ENCODE measurements at places on chromosomes 3 and 15. TPM values are rescaled to one million over a fixed set of nuclear protein-coding genes. Genes with fewer than 3 reads are reported as not detected.

GRCh38 chr3:68924897-68925296, 7.5 kb downstream of the TAFA4 start:
- DNase-seq: no peak

DNA sequence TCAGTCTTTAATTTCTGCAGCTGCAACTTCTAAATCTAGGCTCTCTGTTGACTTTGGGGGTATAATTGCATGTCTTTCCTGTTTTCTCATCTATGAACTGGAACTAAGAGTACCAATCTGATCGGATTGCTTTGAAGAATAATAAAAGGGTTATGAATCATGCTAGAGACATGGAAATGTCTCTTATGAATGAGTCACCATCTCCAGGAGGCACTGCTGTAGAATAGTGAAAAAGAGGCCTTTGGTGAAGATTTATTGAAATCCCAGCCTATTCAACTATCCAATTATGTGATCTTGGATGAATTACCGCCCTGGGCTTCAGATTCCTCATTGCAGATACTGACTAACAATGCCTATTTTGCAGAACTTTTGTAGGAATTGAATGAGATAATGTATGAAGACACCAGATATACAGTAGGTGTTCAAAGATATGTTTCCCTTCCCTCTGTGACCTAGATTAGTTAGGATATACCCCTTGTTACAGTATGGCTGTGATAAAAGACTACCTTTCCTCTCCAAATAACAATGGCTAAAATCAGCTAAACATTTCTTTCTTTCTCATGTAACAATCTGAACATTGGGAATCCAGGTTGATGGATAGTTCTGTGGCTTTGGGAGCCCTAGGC, 11.5 kb upstream of the CMTM8 start:
- DNase-seq: peak; percentile 63

GRCh38 chr3:190249414-190249813, 72.8 kb downstream of the CLDN1 start:
- no peak for DNase-seq

DNA sequence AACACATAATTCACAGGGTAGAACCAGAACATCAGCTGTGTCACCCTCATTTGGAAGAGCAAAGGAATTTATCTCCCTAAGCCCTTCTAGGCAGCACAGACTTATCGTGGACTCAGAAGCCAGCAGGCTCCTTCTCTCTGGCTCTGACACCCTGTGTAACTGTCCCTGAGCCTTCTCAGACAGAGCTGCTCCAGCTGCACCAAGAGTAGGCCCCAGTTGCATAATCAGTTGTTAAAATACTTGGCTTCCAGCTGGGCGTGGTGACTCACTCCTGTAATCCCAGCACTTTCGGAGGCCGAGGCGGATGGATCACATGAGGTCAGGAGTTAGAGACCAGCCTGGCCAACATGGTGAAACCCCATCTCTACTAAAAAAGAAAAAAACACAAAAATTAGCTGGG, 49.4 kb upstream of the ACVR2B start:
- DNase-seq: peak; percentile 21

DNA sequence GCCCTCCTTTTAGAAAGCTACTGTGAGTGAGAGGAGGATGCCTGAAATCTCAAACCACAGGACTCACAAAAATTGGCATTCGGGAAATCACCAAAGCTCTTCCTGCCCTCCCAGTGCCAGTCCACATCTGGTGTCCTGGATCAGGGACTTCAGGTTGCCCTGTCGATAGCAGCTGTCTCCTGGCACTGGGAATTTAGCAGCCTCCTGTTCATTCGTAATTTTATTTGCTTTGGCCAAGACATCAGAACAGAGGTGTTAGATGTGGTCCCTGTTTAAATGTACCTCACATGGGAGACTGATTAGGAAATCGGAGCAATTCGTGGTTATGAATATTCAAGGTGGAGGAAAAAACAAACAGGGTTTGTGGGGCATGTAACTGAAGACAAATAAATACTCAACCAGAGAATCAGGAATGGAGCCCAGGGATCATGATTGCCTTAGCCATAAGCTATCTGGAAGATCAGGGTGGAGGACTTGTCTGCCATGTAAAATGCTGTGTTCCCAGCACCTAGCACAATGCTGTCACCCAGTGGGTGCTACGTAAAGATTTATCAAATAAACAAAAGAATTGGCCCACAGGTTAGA, 265.2 kb upstream of the PROK2 start:
- no peak for DNase-seq

DNA sequence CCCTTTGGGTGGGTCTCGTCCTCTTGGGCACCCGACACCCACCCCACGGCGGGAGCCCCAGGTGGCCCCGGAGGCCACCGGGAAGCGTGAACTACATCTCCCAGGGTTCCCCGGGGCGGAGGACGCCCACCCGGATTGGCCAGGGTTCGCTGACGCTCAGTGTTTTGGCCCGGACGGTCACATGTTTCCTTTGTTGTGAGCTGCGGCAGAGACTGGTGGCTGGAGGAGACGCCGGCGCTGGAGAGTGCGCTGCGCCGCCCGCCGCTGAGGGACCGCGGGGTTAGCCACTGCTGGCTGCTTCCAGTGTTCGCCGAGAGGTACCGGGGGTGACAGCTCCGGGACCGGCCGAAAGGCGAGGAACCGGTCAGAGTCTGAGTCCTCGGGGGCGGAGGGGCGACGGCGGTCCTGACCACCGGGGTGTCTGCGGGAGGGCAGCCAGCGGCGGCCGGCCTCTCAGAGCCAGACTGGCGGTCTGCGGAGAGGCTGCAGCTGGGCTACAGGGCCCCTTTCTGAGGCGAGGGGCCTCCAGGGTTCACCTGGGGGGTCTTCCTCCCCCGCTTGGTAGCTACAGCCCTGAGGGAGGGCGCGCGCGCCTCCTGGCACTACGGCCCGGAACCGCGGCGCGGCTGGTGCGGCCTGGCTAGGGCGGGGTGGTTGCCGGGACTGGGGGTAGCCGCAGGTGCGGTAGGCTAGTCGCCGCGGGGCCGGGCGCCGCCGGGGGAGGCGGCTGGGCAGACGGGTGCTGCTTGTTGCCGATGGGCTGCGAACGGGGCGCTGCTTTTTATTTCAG, at the start of gene KLHL24:
Gene KLHL24 (plus strand): TSS at position 193 of the 790 bp plus-strand sequence. CDS start 14,734 bp downstream, outside the sequence.
- peak; percentile 85 for DNase-seq

Gene C2CD4B
- polyA plus RNA-seq: not detected

Gene CCR4
- not detected for polyA plus RNA-seq

- no peak for DNase-seq
These were observed 16.6 kb upstream of the KY start for GRCh38 chr3:134667406-134667805.

DNA sequence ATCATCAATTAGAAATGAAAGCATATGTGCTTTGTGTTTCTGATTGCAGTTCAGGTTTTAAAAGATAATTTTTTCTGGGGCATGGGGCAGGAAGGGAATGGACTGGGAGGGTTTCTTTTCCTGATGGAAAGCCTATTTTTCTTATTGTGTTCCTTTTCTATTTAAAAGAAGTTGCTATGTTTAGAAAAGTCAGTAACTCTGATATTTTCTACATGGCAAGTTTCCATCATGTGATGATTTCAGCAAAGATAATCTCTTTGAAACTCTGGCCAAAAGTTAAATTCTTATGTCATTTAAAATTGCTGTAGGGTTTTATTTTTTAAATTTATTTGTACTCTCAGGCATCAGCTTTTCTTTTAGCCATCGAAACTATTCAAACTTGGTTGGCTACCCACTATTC, 601.2 kb downstream of the FOXP1 start:
- no peak for DNase-seq

DNA sequence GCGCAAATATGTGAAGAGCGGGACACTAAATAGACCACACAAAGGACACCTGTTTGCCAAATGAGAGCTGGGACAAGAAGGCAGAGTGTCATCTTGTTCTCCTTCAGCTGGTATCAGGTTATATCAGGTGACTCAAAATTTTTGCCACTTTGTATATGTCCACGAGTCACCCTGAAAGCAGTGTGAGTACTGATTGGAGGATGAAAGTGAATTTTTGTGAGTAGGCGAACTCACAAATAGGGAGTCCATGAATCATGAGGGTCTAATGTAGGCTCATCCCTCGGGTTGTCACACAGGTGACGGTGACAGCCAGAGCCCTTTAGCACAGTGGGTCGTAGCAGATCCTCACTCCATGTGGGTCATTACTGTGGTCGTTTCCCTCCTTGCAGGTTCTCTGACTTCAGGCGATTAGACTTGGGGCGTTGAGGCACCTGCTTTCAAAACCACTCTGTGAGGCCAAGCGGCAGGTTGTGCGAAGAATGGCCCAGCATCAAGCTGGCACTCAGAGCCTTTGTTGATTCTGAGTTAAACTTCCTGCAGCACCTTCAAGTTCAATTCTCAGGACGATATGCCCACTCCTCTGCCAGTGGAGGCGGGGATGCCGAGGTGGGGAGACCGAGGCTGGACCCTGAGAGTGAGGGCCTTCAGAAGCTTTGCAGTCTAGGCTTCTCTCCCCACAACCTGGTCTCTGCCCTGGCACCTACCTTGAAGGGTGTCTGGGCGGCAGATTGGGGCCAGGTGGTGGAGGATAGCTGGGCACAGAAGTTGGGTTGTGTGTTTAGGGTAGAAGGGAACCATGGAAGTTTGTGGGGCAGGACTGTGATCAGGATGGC, 173.8 kb downstream of the SMAD6 start:
- no peak for DNase-seq

DNA sequence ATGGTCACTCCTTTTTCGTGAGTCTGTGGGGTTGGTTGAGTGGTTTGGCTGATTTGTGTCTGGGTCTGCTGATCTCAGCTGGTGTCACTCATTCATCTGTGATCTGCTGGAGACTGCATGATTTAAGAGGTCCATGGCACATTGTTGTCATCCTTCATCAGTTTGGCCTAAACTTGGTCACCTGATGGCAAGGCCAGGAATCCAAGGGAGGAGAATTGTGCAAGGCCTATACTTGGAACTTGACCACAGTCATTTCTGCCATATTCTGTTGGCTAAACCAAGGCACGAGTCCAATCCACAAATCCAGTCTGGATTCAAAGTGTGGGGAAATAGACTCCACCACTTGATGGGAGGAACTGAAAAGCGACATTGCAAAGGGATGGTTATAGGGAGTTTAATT, 67.6 kb downstream of the CMTM8 start:
- no peak for DNase-seq

DNA sequence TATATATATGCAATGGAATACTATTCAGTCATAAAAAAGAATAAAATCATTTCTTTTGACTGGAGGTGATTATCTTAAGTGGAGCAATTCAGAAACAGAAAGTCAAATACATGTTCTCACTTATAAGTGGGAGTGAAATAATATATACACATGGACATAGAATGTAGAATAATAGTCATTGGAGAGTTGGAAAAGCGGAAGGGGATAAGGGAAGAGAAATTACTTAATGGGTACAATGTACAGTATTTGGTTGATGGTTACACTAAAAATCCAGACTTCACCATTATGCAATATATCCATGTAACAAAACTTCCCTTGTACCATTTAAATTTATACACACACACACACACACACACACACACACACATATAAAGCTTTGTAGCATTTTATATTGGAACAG, 84.3 kb downstream of the RAP2B start:
- DNase-seq: no peak

DNA sequence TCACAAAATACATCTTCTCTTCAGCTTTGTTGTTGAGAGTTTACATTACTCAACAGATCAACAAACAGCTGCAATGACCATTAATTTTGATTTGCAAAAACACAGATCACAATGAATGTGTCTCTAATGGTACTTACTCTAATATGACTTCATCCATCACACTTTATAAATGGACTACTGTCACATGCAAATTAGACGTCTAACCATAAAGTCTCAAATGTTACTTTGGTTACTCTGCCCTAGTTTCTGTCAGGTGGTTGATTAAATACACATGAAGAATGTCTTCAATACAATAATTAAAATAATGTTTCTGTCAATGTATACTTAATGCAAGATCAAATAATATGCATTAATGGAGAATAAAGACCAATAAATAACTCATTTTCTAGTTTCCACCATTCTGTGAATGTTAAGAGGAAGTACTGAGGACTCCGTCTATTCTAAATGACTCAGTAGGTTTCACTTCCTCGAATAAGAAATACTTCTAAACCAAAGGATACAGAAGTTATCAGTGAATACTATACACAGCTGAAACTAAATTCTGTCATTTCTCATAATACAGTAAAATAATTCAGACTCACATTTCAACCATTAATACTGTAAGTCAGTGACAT, 145.8 kb downstream of the CBLB start:
- no peak for DNase-seq

- peak; percentile 37 for DNase-seq
These were observed 75.3 kb downstream of the P2RY1 start for GRCh38 chr3:152910211-152910610.

- DNase-seq: no peak
These were observed 84.1 kb downstream of the TP63 start for GRCh38 chr3:189714991-189715961.
